ENCODE measurements at places on chromosomes 7 and 10.

DNA sequence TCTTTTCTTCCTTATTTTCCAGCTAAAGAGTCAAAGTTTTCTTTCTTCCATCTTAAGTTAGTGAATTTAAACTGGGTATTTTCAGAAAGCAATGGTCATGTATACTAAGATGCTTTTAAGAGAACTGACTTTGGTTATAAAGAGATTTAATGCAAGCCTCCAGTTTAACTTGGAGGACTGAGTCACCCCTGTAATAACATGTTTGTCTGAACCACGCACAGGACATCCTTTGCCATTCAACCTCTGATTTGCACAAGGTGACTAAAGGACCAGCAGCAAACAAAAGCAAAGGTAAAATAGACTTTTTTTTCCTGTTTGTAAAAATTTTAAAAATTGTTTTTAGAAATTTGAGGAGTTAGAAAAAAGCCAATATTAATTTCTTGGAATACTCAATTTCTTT lies 2.9 kb downstream of the HYAL4 start:
- no peak for DNase-seq

GRCh38 chr7:47337531-47337930 lies 244.4 kb downstream of the TNS3 start:
- no peak for DNase-seq

DNA sequence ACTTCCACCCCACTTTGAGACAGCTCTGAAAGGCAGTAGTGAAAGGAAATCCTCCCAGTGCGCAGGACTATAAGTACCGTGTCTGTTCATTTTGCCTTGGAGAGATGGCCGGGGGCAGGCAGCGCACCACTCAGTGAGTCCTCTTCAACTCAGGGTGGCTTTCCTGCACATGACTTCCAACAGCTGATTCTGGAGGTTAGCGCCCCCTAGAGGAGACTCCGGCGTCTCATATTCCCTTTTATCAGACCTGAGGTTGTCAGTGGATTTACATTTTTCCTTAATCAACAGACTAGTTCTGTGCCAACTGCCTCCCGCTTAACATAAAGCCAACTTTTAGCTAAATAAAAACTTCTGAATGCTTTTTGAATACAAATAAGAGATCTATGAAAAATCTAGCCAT lies 101.0 kb downstream of the HERPUD2 start:
- DNase-seq: no peak

- DNase-seq: no peak
These were observed 21.3 kb downstream of the CHST15 start for GRCh38 chr10:124072106-124072505.

- no peak for DNase-seq
These were observed 82.4 kb upstream of the SLC13A1 start for GRCh38 chr7:123282181-123282580.

- DNase-seq: no peak
These were observed 36.0 kb downstream of the KLF6 start for GRCh38 chr10:3749011-3749410.

DNA sequence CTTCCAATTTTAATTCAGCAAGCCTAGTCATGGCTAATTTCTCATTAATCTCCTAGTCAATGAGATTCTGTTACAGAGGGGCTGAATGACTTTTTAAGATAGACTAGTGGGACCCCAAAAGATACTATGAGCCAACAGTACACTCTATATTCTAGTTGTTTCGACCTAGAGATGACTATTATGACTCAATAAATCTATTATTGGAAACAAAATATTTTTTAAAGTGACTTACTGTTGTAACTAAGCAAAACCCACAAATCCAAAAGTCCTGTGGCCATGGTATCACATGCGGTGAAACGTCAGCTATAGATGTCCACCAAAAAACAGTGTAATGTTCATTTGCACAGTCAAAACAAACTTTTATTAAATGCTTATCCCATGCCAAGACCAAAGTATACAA lies 95.3 kb upstream of the ADO start:
- DNase-seq: no peak

DNA sequence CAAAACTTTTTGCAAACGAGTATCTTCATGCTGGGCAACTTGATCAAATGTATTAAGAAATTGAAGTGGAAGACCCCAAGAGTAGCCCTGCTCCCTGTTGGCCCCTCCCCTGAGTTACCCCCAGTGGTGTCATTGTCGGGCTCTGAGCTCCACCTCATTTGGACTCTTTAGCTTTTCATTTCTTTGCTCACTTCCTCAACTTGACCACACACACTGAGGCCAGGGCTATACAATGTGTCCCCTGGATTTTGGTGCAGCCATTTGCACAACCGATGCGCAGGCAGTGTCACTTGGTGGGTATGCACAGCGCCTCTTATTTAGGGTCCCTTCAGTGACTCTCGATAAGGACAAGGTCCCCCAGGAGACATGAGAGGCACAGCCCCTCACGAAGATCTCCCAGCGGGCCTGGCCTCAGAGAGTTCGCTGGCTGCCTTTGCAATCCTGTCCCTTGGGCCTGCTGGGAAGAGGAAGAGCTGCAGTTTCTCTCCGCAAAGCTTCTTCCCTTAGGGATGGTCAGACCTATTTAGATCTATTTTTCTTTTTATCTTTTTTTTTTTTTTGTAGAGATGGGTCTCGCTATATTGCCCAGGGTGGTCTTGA lies 2.5 kb upstream of the MUC3A start:
- DNase-seq: no peak

DNA sequence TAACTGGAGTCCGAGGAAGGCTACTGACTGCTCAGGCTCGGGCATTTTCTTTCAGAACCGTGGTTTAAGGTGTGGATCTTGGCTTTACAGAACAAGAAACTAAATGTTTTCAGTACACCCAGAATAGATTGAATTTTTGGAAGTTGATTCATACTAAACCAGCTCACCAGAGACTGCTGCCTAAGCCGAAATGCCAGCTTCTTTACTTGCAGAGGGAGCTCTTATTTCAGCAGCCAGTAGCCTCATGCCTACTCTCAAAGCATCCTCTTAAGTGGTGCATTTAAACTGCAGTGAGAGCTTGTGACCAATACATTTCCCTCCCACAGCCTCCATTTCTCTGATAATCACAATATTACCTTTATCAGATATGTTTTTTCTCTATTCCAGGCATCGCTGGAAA lies 615.1 kb downstream of the SUGCT start:
- DNase-seq: no peak

- DNase-seq: no peak
These were observed 692.6 kb downstream of the SUGCT start for GRCh38 chr7:40827222-40828085.

DNA sequence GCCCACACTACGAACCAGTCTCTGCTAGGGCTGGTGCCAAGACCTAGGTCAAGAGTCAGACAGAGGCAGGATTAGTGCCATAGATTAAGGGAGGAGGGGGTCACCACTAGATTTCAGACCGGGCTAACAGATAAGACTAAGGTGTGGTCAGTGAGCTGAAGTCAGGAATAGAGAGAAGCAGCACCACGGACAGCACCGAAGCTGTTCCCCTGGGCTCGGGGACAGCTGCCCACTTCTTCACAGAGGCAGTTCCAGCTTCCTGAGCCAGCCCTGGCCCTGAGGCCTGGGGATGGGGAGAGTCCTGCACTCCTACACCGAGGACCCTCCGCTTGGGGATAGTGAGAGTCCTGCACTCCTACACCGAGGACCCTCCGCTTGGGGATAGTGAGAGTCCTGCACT lies 11.2 kb upstream of the JAKMIP3 start:
- DNase-seq: no peak

GRCh38 chr10:75894761-75895160 lies 463.3 kb downstream of the LRMDA start:
- no peak for DNase-seq

DNA sequence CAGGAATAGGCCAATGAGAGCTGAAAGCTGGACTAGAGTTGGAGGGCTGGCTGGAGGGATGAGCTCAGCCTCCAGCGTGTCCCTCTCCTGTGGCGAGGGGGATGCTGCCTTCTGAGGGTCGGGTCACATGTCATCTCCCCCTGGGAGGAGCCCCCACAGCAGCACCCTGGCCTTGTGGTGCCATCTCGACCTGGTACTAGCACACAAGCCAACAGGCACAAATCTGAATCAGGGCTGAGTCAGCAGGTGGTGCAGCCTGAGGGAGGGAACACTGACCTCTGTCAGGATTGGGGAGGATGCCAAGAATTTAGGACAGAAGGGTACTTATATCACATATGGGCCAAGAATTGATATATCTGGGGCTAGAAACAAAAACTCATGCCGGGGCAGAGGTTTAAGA lies 280.4 kb downstream of the CELF2 start:
- no peak for DNase-seq

DNA sequence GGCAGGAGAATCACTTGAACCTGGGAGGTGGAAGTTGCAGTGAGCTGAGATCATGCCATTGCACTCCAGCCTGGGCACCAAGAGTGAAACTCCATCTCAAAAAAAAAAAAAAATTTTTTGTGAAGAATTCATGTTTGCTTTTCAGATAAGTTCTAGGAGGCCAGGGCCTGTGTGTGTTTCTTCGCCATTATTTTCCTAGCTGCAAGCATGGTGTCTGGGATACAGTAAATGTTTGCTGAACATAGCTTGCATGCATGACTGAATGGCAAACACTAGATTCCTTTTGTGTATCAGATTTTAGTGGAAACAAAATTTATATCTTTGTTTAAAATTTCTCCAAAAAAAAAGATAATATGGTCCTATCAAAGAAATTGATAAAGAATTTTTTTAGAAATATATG lies 9.7 kb upstream of the MACC1 start:
- no peak for DNase-seq

- no peak for DNase-seq
These were observed 35.0 kb upstream of the ADCYAP1R1 start for GRCh38 chr7:31017032-31017675.

GRCh38 chr10:92544296-92544695 lies 29.6 kb downstream of the IDE start:
- no peak for DNase-seq

- DNase-seq: peak; percentile 21
These were observed 220.0 kb downstream of the ARHGAP21 start for GRCh38 chr10:24503461-24504320.

GRCh38 chr7:84497873-84498272 lies 303.3 kb upstream of the SEMA3A start:
- DNase-seq: no peak

DNA sequence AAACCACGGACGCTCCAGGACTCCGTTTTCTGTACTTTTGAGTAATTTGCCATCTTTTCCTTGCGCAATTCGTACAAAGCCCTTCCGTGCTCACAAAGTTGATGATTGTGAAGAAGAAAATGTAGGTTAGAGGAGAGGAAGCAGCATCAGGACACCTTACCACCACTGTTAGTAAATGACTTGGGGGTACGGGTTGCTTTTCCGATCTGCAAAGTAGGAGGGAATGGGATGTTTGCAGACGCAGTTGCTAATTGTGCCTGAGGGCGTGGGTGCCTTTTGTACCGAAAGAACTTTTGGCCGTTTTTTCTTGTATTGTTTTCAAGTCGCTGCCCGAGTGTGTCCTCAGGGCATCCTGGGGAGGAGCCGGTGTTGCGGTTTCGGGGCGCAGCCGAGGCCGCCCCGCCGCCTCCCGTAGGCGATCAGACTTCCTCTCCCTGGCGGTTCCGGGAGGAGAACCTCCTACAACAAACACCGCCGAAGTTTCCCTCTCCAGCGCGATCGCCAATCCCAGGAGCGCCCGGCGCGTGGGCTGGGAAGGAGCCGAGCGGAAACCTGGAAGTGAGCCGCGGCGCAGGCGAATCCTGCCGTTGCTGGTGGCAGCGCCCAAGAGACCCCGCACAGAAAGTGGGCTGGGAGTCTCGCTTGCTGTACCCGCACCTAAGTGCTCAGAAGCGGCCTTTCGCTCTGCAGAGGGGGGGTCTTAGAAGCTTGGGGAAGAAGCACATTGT lies 1.0 kb downstream of the PRR15 start:
- DNase-seq: peak; percentile 1

DNA sequence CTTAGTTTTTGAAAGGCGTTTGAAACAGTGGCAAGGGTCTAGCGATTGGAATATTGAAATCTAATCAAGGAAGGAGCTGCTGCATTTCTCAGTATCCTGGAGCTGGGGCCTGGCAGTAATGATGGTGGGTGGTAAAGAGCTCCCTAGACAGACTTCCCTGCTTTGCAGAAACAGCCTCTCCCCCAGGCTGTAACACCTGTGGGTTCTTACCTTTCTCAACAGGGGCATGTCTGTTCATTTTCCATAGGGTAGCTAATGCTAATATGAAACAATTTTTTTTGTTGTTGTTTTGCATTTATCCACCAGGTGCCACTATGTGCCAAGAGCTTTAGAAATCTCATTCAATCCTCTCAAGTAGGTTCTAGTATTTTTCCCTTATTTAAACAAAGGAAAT lies 345.5 kb downstream of the REEP3 start:
- no peak for DNase-seq

GRCh38 chr10:3186368-3186767 lies 13.8 kb upstream of the PITRM1 start:
- peak; percentile 61 for DNase-seq

DNA sequence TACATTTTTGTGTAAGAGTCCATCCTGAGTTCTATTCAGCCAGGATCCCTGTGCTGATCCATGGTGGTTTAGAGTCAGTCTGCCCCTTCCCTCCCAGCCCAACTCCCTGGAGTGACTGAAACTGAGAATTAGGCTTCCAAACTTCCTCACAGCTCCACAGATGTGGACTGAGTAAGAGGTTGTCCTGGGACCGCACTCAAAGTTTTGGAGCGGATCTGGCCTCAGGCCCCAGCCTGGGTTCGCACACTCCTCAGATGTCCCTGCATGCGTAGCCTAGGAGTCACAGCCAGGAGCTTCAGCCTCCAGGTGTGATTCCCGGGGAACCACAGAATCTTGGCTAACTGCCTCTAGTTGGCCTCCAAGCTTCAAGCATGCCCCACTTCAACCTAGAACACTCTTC lies 218.1 kb downstream of the C7orf25 start:
- no peak for DNase-seq

- no peak for DNase-seq
These were observed 27.9 kb downstream of the GSTO2 start for GRCh38 chr10:104296687-104297436.

DNA sequence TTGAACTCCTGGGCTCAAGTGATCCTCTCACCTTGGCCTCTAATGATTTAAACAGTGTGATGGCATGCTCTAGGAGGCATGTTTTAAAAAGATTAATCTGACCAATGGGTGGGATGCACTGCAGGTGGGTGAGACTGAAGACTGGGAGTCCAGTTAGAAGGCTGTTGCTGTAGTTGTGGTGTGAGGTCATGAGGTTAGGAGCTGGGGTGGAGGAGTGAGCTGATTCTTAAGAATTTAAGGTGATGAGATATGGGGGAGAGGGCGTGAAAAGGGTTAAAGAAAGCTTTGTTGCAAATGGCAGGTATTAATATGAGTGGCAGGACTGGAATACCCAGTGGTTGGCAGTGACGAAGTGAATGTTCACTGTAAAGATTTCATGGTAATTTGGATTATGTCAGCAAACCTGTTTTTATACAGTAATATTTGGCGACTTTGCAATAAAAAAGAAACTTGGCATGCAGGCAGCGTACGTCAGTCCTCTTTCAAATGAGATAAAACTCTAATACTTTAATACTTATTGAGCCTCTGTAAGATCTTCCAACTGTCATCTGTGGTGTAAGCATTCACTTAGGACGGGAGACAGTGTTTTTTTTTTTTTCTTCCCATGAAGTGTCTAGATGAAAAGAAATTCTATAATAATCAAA lies 72.8 kb upstream of the MTPN start:
- no peak for DNase-seq
